ENCODE measurements at places on chromosomes 2 and 18.

DNA sequence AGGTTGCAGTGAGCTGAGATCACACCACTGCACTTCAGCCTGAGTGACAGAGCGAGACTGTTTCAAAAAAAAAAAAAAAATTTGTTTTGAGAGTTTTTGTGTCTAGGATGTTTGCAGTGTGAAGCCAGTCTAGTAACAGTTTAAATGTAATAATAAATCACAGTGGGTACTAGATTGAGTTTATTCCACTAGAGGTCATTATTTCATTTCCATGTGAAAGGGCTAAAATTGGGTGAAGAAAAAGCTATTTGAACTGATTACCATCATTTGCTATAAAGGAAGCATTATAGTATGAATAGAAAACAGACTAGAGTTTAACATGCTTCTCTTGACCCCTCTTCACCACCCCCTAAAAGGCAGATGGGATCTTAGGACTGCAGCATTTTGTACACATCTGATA is 20.3 kb downstream of the SNRPD1 start:
- H3K4me1 ChIP-seq = no peaks in the 10 kb centered on the region
- no peak overlapping the region for H3K27ac ChIP-seq
- H3K27me3 ChIP-seq = no peaks in the 10 kb centered on the region
- H3K4me3 ChIP-seq = no peak overlapping the region

GRCh38 chr2:206311026-206311425 is 36.6 kb downstream of the ZDBF2 start:
- no peak overlapping the region for H3K4me3 ChIP-seq
- H3K4me1 ChIP-seq = no peaks in the 10 kb centered on the region
- H3K27me3 ChIP-seq = no peaks in the 10 kb centered on the region
- DNase-seq = no peak

- no peak for DNase-seq
- H3K27me3 ChIP-seq = no peaks in the 10 kb centered on the region
- no peaks in the 10 kb centered on the region for H3K36me3 ChIP-seq
- no peak overlapping the region for H3K4me3 ChIP-seq
Observed at GRCh38 chr2:28654663-28655320, 96.8 kb upstream of the PPP1CB start.

GRCh38 chr2:28325173-28325566 is 67.5 kb upstream of the FOSL2 start:
- DNase-seq = no peak
- H3K4me1 ChIP-seq = peaks cover 9% of the 10 kb centered on the region
- no peaks in the 10 kb centered on the region for H3K36me3 ChIP-seq
- no peaks in the 10 kb centered on the region for H3K27me3 ChIP-seq

DNA sequence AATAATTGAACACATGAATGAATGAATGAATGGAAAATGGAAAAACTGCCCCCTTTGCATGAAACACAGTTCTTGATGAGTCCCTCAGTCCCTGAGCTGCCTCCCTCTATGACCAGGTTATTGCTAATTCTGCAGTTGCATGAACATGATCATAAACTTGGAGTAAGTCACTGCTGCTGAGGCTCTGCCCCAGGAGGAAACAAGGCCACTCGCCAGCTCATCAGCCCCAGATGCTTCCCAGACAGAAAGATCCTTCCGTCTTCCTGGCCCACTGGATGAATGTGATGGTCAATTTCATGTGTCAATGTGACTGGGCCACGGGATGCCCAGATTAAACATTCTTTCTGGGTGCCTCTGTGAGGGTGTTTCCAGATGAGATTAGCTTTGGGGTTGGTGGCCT is 16.4 kb downstream of the GPR45 start:
- no peak overlapping the region for H3K4me3 ChIP-seq
- H3K36me3 ChIP-seq = no peaks in the 10 kb centered on the region
- no peaks in the 10 kb centered on the region for H3K4me1 ChIP-seq
- no peaks in the 10 kb centered on the region for H3K27me3 ChIP-seq

GRCh38 chr2:65880436-65880835 is 448.0 kb upstream of the SPRED2 start:
- no peak overlapping the region for H3K4me3 ChIP-seq
- H3K4me1 ChIP-seq = peaks cover 3% of the 10 kb centered on the region
- no peak overlapping the region for H3K27ac ChIP-seq
- no peaks in the 10 kb centered on the region for H3K27me3 ChIP-seq

GRCh38 chr2:111685342-111685741 is 198.7 kb downstream of the ANAPC1 start:
- no peaks in the 10 kb centered on the region for H3K27me3 ChIP-seq
- DNase-seq = no peak
- H3K4me3 ChIP-seq = no peak overlapping the region
- peaks cover 2% of the 10 kb centered on the region for H3K4me1 ChIP-seq
- no peaks in the 10 kb centered on the region for H3K36me3 ChIP-seq
- H3K27ac ChIP-seq = no peak overlapping the region

DNA sequence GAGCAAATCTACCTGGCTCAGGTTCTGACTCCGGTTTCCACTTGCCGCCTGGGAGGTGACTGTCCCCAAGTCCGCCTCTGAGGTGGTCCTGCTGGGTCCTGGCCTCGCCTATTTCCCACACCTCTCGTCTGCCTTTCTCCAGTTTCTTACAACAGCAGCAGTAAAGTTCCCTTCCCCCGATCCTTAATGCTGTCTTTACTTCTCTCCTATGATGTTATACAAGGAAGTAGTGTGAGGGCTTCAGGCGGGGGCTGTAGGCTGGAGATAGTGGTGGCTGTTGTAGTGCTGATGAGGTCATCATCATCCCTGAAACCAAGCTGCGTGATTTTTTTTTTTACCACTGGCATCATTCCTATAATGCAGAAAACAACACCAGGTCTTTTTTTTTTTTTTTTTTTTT is 18.9 kb downstream of the TGIF1 start:
- no peaks in the 10 kb centered on the region for H3K36me3 ChIP-seq
- H3K4me1 ChIP-seq = peaks cover 4% of the 10 kb centered on the region
- H3K4me3 ChIP-seq = no peak overlapping the region
- no peaks in the 10 kb centered on the region for H3K27me3 ChIP-seq

- no peak overlapping the region for H3K4me3 ChIP-seq
- H3K36me3 ChIP-seq = no peaks in the 10 kb centered on the region
- H3K27ac ChIP-seq = no peak overlapping the region
- no peaks in the 10 kb centered on the region for H3K4me1 ChIP-seq
- no peaks in the 10 kb centered on the region for H3K27me3 ChIP-seq
Observed at GRCh38 chr2:236289766-236290462, 25.7 kb upstream of the ASB18 start.

- no peak overlapping the region for H3K4me3 ChIP-seq
- no peak for DNase-seq
- no peaks in the 10 kb centered on the region for H3K27me3 ChIP-seq
- no peaks in the 10 kb centered on the region for H3K36me3 ChIP-seq
Observed at GRCh38 chr18:11512096-11513025, 97.0 kb upstream of the SLC35G4 start.

GRCh38 chr18:78494204-78495085 is 485.2 kb upstream of the SALL3 start:
- H3K36me3 ChIP-seq = no peaks in the 10 kb centered on the region
- H3K4me3 ChIP-seq = no peak overlapping the region
- H3K4me1 ChIP-seq = no peaks in the 10 kb centered on the region
- no peaks in the 10 kb centered on the region for H3K27me3 ChIP-seq
- H3K27ac ChIP-seq = no peak overlapping the region

DNA sequence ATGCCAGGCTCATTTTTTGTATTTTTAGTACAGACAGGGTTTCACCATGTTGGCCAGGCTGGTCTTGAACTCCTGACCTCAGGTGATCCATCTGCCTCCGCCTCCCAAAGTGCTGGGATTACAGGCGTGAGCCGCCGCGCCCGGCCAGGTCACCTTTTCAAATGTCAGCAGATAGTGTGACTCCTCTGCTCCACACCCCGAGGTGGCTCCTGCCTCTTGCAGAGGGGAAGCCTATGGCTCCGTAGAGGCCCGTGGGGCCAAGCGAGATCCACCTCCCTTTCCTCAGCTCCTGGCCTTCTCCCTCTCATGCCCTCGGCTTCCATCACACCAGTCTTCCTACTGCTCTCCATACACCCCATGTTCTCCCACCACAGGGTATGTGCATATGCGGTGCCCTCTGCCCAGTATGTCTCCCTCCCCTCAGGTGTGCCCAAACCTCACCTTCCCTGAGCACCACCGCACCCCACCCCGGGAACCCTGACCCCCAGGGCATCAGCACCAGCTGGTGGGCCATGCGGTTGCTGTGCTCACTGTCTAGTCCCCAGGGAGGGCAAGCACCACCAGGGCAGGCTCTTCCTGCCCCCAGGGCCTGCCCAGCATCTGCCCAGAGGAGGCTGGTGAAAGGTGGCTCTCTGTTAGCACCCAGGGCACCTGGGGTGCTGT is 10.7 kb downstream of the GPR17 start:
- no peaks in the 10 kb centered on the region for H3K36me3 ChIP-seq
- H3K27me3 ChIP-seq = no peaks in the 10 kb centered on the region

DNA sequence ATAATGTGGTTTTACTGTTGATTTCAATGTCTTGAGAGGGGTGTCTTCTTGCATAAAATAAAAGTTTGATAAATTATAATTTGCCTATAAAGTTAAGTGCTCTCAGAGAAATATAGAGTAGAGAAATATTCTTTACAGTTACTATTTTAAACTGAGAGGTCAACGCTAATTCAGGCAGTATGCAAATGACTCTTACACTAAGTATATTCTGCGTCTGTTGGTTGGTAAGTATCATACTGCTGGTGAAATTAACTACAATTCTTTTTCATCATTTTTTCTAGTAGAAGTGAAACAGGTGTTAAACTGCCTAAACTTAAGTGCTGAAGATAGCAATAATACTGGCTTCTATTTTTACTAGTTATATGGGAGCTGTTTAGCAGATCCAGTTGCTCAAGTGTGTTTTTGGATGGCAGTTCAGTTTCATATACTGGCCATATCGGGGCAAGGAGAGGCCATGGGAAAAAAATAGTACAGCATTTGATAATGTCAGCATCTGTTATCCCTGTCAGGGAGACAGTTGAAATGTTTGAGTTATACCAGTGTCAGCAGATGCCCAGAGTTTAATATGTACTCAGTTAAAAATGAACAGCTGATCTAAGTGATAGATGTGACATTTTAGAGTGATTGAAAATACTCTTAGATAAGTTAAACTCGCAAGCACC is 86.2 kb downstream of the MIB1 start:
- no peaks in the 10 kb centered on the region for H3K27me3 ChIP-seq
- no peak overlapping the region for H3K27ac ChIP-seq
- DNase-seq = no peak
- H3K4me1 ChIP-seq = peaks cover 4% of the 10 kb centered on the region
- peaks cover 49% of the 10 kb centered on the region for H3K36me3 ChIP-seq
- H3K4me3 ChIP-seq = no peak overlapping the region

DNA sequence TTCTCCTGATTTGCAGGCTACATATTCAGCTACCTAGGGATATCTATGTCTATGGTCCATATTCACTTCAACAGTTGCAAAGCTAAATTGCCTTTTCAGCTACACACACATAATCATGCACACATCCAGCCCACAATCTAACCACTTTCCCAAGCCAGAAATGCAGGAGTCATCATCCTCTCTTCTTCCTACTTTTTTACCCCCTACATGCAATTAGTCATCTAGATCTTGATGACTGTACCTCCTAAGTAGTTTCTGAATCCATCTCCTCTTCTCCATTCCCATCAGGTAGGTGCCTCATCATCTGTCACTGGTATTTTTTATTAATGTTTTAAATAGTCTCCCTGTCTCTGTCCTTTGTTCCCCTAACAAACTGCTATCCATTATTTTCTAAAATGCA is 23.7 kb upstream of the SPRED2 start:
- no peak for DNase-seq
- H3K36me3 ChIP-seq = no peaks in the 10 kb centered on the region
- H3K27me3 ChIP-seq = no peaks in the 10 kb centered on the region

DNA sequence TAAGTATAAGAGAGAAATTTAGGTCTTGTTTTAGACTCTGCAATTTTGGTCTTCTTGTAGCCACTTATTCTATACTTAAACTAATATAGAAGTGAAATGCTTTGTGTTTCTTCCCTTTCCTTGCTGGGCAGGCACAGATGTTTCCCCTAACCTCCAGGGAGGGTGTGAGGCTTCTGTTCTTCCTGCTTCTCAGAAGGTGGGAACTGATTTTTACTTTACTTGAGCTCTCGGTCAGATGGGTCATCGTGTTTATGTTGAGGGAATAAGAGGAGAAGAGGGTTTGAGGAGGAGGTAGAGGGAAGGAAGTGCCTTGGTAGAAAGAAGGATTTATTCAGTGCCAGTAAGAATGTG is 92.5 kb upstream of the CXCR4 start:
- H3K4me1 ChIP-seq = no peaks in the 10 kb centered on the region
- no peaks in the 10 kb centered on the region for H3K27me3 ChIP-seq
- no peak for DNase-seq

DNA sequence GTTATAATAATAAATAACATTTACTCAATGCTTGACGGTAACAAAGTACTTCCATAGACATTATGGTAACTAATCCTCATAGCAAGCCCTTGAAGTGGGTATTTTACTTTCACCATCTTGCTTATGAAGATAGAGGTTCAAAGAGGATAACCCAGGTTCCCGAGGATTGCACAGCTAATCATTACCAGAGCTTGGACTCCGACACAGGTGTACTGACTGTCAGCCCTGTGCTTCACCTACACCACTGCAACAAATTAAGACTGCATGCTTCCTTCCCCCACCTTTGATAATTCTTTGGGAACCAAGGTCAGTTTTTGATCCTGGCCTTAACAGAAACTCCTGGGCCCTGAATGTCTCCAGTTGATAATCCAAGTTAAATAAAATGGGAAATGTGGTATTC is 48.9 kb downstream of the FAM98A start:
- no peak for DNase-seq
- H3K27me3 ChIP-seq = no peaks in the 10 kb centered on the region
- no peak overlapping the region for H3K4me3 ChIP-seq
- no peak overlapping the region for H3K27ac ChIP-seq

DNA sequence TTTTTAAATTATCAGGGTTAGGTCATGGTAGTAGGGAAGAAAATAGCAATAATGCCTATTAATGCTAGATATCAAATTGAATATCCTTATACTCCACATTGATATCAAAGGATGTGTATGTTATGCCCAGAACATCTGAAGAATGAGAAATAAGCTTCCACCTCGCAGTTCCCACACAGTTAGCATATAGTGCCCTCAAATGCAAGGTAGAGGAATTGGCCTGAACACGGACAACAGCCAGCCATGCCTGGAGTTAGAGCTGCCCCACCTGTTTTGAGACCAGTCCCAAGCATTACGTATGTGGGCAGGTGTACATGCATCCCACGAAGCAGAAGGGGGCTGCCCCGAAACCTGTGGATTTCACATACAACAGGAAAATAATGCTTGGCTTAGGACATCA is 79.6 kb downstream of the SUMO1 start:
- DNase-seq = no peak
- H3K36me3 ChIP-seq = no peaks in the 10 kb centered on the region
- peaks cover under 1% of the 10 kb centered on the region for H3K4me1 ChIP-seq
- no peak overlapping the region for H3K27ac ChIP-seq

DNA sequence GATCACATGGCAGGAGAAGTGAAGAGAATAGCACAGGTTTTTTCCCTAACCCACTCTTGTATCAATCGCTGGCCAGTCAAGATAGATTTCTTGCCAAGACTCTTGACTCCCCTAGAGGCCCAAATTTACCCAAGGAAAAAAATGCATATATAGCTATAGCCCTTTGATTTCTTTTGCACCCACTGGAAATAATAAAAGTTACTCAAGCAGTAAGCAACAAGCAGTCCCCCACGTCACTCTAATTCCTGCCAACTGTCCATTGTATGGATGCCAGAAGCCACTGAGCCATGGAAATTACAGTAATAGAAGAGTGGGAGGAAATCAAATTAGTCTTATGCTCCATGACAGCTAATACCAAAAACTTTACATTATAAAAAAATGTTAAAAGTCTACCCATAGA is 125.3 kb upstream of the SLC39A10 start:
- no peak for DNase-seq
- no peak overlapping the region for H3K27ac ChIP-seq
- no peaks in the 10 kb centered on the region for H3K27me3 ChIP-seq
- H3K4me3 ChIP-seq = no peak overlapping the region
